ENCODE measurements at places on chromosomes 1 and 21.

DNA sequence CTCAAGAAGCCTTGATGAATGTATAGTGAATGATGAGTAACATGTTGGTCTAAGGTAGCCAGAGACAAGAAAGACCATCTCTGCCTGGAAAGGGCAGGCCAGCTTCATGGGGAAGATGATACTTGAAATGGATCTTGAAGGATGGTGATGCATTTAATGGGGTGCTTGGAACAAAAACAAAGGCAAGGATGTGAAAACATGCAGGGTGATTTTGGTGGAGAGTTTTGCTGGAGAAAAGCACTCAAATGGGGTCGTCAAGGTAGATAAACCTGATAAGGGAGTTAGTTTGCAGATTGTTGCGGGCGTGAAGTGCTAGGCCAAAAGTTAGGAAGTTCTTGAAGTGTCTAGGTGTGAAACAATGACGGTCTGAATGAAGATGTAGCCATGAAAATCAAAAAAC lies 205.4 kb downstream of the HLX start:
- DNase-seq, result no peak

GRCh38 chr1:177328251-177328650 lies 157.5 kb downstream of the BRINP2 start:
- DNase-seq, result no peak

- no peak for DNase-seq
Measured at GRCh38 chr1:231272880-231273279, 31.9 kb downstream of the GNPAT start.

DNA sequence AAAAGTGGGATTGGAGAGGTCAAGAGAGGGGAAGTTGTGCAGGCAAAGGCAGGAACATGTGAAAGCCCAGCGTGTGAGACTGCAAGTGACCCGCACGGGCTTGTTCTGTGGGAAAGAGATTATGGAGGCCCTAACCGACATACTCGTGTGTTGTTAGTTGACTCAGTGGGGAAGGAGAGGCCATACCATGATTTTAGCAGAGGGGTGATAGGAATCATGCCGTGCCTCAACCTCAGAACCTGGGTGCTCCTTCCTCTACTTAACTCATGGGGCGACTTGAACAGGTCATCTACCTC lies 19.3 kb downstream of the PGLYRP3 start:
- DNase-seq, result no peak

DNA sequence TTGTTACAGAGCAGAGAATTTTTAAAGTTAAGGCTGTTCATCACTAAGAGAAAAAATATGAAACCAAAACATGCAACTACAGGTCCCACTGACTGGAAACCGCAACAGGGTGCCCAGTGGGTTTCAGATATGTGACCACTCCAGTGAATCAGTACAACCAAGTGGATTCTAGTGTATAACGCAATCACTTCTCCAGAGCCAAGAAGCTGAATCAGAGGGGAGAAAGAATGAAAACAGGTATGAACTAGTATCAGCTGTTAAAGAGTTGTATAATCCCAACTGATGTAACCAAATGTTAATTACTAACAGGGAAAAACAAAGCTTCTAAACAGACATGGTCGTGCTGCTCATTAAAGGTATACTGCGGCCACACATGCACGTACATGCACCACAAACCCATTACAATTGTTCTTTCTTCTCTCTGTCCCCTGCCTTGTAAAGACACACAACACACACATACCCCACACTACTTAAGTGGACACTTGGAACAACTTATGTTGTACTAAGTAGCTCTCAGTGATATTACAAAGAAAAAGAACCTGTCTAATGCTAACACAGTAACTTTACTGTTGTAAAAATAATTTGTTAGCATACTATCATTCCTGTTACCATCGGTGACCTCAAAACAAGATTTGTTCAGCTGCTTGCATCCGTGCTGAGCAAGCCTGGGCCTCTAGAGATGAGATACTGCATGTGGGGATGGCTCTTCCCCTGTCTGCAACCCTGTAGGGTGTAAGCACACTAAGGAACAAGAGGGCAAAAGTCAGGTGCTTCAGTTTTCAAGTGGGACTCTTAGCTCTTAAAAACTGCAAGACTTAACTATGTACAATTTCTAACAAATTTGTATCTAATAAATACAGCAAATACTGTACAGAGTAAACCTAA lies 74.2 kb downstream of the PTPN14 start:
- DNase-seq, result no peak

- no peak for DNase-seq
Measured at GRCh38 chr1:158329733-158330132, 1.6 kb downstream of the CD1B start.

DNA sequence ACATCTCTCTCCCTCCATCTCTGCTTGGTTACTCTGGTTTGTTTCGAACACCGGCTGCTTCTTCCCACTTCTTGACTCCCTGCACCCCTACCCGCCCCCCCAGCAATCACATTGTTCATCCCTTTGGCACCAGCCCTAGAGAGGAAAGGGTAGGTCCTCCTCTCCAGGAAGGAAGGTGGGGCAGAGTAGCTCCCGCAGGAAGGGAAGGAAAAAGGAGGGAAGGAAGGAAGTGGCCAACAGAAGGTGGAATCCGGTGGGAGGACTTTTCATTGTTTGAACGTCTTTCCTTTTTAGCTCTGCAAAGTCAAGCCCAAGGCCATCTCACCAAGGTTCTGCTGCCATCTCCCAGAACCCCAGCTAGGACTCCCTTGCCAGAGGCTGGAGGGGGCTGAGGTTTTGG lies 18.0 kb downstream of the IER5 start:
- DNase-seq, result no peak

DNA sequence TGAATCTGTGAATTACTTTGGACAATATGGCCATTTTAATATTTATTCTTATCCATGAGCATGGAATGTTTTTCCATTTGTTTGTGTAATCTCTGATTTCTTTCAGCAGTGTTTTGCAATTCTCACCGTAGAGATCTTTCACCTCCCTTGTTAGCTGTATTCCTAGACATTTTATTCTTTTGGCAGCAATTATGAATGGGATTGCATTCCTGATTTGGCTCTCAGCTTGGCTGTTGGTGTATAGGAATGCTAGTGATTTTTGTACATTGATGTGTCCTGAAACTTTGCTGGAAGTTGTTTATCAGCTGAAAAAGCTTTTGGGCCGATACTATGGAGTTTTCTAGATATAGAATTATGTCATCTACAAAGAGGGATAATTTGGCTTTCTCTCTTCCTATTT lies 44.2 kb upstream of the NEGR1 start:
- no peak for DNase-seq

- no peak for DNase-seq
Measured at GRCh38 chr1:159214149-159214760, 9.6 kb downstream of the ACKR1 start.

DNA sequence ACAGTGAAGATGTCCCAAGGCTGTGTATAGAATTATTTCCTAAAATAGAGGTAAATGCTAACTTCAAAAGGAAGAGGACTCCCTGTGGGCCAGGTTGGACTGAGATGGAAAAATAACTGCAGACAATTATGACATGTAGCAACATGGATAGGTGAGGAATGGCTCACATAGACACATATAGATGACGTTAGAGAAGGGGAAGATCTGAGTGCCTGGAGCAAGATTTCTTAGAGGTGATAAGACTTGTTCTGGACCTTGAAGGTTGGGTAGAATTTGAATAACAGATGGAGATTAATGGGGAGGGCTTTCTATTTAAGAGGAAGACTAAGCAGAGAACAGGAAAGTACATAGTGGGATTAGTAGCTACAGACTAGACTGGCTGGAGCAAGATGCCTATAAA lies 76.9 kb downstream of the C1orf21 start:
- no peak for DNase-seq

DNA sequence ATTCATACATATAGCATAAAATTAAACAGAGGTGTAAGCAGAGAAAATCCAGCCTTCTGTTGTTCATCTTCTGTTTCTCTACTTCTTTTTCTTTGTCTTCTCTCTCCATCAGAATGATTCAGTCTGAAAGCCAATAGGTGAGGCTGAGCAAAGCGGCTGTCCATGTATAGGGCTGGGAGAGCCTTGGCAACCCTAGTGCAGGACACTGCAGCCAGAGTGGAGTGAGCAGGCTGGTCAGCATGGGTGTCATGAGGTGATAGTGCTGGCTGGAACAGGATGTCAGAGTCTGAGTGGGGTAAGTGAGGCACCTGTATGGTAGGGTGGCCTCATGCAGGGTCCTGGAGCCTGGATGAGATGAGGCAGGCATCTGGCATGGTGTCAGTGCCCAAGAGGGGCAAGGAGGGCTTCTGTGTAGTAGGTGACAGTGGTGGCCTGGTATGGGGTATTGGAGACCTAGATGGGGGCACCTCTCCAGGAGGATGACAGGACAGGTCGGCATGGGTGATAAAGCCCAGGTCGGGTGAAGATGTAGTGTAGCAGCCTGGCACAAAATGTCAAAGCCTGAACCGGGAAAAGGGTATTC lies 45.5 kb upstream of the GTF2B start:
- DNase-seq, result no peak

DNA sequence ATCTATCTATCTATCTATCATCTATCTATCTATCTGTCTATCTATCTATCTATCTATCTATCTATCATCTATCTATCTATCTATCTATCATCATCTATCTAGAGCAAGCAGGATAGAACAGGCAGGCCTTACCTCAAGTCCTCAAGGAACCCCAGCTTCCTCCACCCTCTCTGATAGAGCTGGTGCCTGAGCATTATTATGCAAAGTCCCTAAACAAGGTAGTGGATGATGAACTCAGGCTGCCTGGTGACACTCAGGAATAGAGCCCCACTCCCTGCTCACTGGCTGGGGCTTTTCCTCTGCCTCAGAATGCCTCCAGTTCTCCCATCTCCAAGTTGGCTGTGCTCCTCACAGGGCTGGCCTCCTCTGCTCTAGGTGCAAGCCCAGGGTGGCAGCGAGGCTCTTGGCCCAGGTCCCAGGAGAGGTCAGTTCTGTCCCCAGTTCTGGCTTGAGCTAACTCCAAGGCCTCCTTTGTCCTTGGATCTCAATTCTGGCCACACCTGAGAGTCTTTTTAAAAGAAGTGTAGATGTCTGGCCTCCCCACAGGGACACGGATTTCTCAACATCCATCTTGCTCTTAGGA lies 60.2 kb downstream of the PCP4 start:
- no peak for DNase-seq

GRCh38 chr1:231037585-231038517 lies 2.2 kb downstream of the FAM89A start:
- no peak for DNase-seq

DNA sequence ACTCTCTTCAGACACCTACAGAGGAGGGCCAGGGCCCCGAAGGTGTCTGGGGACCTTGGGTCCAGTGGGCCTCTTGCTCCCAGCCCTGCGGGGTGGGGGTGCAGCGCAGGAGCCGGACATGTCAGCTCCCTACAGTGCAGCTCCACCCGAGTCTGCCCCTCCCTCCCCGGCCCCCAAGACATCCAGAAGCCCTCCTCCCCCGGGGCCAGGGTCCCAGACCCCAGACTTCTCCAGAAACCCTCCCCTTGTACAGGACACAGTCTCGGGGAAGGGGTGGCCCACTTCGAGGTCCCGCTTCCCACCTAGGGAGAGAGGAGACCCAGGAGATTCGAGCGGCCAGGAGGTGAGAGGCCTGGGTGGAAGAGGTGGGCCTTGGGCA lies 3.7 kb downstream of the ADAMTSL4 start:
- DNase-seq, result no peak

- no peak for DNase-seq
Measured at GRCh38 chr1:82564333-82564732, 763.6 kb downstream of the ADGRL2 start.

- no peak for DNase-seq
Measured at GRCh38 chr1:201525193-201525778, 13.6 kb upstream of the NAV1 start.

DNA sequence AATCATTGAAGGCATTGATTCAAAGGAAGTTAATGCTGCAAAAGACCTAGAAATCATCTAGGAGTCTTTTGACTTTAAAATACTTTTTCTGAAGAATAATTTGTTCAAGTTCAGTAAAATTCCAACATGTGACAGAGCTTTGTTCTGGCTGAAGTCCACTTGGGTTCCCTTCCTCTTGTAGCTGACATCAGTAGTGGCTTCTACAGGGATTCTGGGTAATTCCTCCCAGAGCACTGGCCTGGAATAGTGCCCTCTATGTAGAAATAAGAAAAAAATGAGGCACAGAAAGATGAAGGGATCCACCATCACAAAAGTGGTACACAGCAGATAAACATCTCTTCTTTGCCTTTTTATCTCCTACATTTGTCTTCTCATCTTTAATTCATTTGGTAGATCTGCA lies 548.1 kb downstream of the LTN1 start:
- DNase-seq, result no peak

GRCh38 chr21:41481191-41481590 lies 26.8 kb downstream of the TMPRSS2 start:
- no peak for DNase-seq

DNA sequence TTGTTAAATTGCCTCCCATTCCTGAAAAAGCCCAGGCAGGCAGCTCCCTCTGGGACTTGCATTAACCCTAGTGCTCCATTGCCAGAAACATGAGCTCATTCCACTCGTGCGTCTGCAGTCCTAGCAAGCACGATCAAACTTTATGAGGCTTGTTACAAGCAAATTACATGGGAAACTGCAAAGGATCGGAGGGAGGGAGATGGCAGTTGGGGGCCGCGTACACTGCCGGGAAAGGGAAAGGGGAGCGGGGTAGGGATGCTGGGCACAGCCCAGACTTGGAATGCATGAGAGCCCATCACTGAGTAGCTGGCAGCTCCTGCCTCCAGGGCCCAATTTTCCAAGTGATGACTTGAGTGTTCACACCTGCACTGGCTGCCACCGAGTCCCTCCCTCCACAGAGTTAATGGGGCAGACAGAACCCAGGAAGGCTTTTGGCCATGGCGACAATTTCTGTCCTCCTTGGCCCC lies 169.9 kb downstream of the BRINP2 start:
- no peak for DNase-seq

GRCh38 chr1:241817331-241817792 lies 30.6 kb upstream of the EXO1 start:
- DNase-seq, result no peak

DNA sequence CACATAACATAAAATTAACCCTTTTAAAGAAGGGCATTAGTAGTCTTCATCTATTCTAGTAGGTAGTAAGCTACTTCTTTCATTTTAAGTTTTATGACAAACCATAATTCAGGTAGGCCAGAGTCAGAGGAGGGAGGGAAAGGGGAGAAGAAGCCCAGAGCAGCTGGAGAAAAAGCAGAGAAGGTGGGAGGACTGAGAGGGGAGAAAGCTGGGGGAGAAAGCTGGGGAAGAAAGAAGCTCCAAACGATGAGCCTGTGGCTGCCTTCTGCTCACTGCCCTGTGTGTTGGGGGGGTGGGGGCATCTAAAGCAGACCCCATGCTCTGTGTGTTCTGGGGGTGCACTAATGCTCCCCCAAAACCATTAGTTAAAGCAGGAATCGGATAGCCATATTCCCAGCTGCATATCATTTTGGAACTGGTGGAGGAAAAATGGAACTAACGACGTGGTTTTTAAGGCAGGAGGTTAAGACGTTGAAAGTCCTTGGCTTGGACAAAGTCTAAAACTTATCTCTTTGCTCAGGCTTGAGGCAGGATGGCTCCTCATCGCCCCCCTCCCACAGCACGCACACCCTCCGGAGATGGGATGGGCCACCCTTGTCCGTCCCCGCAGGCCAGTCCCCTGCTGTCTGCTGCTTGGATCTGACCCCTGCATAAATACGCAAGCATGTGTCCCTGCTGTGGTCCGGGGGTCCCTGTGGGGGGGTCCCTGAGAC lies 184.2 kb downstream of the DYRK1A start:
- DNase-seq, result no peak
